ENCODE measurements at places on chromosomes 3 and 15.
A peak's percentile ranks its signal among the peaks of the same experiment; 100 is the strongest.

DNA sequence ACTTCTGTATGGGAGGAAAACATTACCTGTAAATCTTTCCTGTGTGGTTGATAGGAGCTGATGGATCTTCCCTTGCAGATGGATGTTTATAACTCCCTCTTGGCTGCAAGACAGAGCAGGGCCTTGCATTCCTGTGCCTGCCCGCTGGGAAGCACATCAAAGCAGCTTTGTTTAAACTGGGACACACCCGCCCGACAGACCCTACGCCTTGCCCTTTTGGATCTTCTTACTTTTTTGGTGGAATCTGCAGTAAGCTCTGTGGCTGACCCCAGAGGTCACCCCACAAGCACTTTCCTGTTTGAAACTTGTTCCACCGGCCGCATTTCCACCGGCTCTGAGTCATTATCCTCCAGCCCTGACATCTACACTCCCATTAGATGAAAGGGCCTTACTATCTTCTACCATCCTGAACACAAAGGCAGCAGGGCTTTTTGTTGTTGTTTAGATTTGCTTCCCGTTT lies 244.1 kb upstream of the STT3B start:
- DNase-seq = no peak

DNA sequence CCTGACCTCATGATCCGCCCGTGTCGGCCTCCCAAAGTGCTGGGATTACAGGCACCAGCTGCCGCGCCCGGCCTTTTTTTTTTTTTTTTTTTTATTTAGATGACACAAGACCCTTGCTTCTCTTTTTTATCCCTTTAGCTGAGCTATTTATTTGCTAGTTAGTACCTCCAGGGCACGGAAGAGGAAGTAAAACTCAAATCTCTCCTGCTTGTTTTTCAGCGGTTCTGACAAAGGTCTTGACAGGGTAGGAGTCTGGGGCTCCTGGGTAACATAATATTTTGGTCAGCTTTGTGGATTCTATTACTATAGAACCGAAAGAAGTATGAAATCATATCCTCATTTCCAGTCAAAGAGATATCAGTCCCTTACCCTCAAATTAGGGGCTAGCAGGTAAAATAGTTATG lies 44.0 kb upstream of the ETV5 start:
- DNase-seq = no peak

- peak; percentile 86 for DNase-seq
Observed at GRCh38 chr15:74375303-74375693, 7.9 kb upstream of the CYP11A1 start.

- no peak for DNase-seq
Observed at GRCh38 chr3:156643729-156644389, 30.5 kb upstream of the TIPARP start.

DNA sequence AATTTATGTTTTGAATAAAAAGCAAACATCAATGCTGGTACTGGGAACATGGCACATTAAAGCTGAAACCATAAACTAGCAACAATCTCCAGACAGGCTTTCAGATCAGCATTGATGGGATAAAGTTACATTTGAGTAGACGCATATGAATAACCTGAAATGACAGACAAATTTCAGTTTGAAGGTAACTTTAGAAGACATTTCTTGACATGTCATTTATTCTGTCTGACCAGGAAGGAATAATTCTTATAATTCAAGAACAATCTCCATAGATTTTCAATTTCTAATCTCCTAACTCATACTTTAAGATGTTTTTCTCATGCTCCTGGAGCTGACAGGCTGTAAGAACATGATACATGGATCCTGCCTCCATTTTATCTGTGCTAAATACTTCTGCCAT lies 69.8 kb downstream of the PLCH1 start:
- no peak for DNase-seq

DNA sequence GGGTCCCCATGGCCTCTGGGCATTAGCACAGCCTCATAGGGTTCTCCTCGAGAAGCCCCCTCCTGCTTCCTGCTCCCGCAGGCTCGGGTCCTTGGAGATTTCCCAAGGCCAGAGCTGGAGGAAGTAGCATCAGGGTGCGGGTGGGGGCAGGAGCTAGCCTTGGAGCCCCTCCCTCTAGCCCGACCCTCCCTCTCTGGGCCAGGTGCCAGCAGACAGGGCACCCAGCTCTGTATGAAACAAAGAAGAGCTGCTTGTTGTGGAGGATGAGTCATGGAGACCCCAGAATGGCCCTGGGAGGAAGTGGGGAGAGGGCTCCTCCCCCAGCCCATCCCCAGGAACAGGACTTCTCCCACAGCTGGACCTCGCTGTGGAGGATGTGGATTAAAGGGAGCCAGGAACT lies 29.2 kb downstream of the EPHB3 start:
- DNase-seq = no peak

GRCh38 chr3:1609416-1609815 lies 489.2 kb upstream of the CNTN4 start:
- DNase-seq = no peak

DNA sequence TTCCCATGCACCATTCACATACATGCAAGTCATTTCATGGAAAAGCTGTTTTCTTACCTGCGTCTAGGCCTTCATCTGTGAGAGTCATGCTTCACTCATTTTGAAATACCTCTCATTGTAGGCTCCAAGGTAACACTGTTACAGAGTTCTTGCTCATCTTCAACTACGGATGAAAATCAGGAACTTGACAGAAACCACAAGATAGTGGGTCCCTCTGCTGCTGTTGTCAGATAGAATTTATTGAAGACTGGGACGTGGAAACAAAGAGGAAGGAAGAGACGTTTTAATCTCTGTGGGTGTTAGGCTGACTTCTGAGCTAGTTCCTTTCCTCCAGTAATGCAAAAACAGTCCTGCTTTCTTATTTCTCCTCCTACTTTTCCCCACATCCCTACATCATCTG lies at the start of gene P2RY14:
TSS of gene P2RY14 (minus strand) at position 313 of the 400 bp plus-strand sequence. CDS start 64,226 bp downstream, outside the sequence.
- DNase-seq = no peak

GRCh38 chr15:36136049-36136448 lies 443.4 kb upstream of the CDIN1 start:
- no peak for DNase-seq

DNA sequence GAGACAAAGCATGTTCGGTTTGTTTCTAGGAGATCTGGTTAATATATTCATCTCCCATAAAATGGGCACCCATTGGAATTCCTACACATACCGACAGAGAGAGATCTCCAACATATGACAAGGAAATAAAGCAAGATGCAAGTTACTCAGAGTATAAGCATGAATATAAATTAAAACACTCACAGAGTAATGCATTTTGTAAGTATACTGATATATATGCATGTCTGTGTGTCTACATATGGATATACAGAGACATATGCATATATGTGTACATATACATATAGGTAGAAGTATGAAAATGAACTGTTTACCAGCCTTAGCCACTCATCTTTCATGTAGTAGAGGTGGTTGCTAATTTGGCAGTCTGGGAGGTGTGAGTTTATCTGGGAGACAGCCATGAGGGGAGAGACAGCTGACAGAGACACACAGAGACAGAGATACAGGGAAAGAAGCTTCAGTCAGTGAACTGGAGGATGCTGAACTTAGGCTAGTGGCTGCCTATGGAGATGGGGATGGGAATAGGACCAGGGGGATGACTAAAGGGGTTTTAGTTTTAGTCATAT lies 134.5 kb downstream of the NTRK3 start:
- no peak for DNase-seq

GRCh38 chr15:41603941-41604911 lies 45.2 kb downstream of the TYRO3 start:
- DNase-seq = peak; percentile 72

DNA sequence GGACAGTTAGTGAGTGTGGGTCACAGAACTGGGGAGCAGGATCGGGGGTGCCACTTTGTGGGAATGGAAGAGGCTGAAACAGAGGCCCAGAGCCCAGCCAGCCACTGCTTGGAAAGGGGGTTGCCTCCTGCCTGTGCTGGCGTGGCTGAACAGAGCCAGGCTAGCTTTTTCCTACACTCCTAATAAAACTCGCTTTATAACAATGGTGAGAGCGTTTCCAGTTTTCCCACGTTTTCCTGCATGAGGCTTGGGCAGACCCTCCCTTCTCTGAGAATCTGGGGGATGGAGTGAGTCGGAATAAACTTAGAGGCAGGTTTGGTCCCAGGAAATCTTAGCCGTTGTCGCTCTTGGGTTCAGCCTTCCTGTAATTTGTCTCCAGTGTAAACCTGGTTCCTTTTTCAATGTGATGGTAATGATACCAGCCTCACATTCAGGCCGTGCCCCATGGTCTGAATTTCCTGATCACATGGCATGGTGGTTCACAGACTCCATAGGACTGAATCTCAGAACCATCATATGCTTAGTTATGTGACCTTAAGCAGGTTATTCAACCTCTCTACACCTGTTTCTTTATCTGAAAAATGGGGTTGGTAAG lies 6.5 kb upstream of the FGD5 start:
- no peak for DNase-seq

DNA sequence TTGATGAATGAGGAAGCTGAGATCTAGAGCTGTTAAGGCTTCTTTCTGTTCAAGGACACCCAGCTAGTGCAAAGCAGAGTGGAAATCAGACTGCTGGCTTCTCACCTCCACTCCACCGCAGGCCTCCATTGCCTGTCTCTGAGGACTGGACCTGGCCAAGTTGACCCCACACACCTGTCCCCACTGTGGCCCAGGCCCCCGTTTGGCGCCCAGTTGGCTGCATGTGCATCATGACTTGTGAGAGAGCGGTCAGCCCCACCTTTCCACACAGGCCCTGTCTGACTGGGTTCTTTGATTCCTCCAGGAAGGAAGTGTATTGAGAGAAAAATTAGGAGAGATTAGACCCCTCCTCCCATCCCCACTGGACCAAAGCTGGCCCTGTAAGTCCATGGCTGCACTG lies 206.3 kb upstream of the TLE3 start:
- no peak for DNase-seq

GRCh38 chr3:182045736-182046135 lies 334.0 kb downstream of the SOX2 start:
- DNase-seq = no peak

DNA sequence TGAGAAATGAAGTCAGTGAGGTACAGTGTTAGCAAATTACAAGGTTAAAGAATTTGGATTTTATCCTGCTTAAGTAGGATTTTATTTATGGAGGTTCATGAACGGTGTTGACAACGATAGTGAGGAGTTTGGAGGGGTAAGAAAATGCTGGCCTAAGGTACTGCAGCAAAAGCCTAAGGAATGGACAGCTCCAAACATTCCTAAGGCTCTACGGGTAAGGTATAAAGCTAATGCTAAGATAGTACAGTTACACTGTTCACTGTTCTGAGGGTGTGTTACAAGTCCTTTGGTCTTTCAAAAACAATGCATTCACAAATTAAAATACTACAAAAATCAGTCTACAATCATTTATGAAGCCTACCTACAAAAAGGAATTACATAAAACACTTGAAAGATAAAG lies 7.3 kb downstream of the MTMR10 start:
- no peak for DNase-seq

- DNase-seq = no peak
Observed at GRCh38 chr3:17259685-17260084, 374.9 kb downstream of the PLCL2 start.

- no peak for DNase-seq
Observed at GRCh38 chr3:69250014-69250413, 127.6 kb upstream of the LMOD3 start.

DNA sequence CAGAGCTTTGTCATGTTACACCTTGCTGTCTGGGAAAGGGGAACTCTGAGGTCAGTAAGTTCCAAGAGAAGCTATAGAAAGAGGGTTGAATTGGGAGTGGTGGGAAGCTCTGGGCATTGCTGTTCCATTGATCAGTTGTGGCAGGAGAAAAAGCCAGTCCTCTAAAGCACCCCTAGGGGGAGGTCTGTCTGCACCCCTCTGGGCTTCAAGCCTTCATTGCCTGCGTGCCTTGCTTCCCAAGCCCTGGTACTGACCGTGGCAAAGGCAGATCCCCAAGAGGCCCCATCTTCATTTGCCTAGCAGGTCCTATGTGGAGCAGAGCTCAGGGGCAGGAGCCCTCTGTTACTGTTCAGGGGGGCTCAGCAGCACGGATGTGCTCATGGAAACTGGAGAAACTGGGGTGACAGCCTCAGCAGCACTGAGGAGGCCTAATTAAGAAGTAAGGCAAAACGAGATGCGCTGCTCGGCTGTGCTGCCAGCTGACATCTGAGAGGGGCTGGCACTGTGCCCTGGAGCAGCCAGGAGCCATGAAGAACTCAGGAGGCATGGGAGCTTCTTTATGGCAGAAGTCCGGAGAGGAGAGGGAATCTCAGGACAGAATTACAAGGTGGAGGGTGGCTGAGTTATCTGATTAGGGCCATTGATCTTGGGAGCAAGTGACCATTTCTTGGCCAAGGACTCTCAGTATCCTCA lies 270.9 kb downstream of the RPLP1 start:
- peak; percentile 29 for DNase-seq

- no peak for DNase-seq
Observed at GRCh38 chr15:100328796-100329195, 13.0 kb downstream of the ADAMTS17 start.

DNA sequence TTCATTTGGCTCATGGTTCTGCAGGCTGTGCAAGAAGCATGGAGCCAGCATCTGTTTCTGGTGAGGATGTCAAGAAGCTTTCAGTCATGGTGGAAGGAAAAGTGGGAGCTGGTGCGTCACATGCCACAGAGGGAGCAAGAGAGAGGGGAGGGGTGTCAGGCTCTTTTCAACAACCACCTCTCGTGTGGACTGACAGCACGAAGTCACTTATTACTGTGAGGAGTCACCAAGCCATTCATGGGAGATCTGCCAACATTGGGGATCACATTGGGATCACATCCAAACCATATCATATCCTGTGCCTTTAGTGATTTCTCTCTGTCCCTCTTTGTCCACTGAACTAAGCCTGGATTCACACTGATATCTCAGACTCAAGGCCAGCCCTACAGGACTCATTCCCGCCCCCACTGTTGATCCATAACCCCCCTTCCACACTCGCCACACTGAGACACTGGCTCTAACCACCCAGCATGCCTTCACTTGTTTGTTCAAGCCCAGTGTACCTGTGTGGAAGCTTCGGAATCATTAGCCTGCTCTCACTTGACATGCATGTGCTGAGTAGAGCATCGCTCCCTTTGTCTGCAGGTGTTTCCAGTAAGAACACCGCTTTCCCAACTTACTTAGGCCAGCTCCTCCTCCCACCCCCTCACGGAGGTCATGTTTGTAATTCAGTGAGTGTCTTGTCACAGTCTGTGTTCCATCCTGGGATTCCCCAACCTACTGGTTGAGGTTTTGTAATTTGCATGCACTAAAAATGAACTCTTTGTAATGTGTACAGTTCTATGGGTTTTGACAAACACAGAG lies 132.2 kb downstream of the KLF13 start:
- DNase-seq = no peak

DNA sequence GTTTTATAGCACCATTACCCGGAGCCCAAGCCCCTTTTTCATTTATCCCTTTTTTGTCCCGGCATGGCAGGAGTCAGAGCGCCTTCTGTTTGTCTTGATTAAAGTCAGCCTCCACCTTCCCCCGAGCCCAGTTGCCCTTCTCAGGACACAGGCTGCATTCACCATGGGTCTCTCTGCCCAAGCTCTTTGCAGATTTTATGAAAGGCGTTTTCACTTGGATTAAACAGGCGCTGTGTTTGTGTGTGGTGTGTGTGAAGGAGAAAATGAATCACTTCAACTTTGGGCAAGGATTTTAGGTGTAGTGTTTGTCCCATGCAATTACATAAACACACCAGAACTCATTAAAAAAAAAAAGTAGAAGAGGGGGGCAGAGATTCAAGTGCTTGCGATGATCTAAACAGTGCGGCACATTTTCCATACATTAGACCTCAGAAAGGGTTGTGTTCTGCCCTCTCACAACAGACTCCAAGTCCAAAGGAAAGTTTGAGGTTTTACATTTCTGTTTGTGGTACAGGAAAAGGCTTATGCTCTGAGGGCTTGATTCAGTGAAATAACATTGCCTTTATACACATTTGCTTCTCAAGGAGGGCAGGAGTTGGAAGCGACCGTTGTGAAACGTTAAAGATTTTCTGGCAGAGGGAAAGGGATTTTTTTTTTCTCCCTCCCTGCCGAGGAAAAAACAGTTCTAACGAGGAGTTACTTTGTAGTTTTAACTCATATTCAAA lies 14.5 kb upstream of the IL16 start:
- no peak for DNase-seq

All from WERI-Rb-1 (cell line).